Foreskin keratinocyte (primary cell): ENCODE measurements at places on chromosomes 5 and 9. TPM values are rescaled to one million over a fixed set of nuclear protein-coding genes. Genes with fewer than 3 reads are reported as not detected.

Gene RETREG1
- total RNA-seq, result 1.3 and 2.1 TPM in 2 replicates

- DNase-seq, result no peak
These were observed 36.9 kb downstream of the SPRY4 start for GRCh38 chr5:142287973-142288313.

- DNase-seq, result peak; percentile 52
These were observed 30.8 kb downstream of the CD180 start for GRCh38 chr5:67165526-67166459.

DNA sequence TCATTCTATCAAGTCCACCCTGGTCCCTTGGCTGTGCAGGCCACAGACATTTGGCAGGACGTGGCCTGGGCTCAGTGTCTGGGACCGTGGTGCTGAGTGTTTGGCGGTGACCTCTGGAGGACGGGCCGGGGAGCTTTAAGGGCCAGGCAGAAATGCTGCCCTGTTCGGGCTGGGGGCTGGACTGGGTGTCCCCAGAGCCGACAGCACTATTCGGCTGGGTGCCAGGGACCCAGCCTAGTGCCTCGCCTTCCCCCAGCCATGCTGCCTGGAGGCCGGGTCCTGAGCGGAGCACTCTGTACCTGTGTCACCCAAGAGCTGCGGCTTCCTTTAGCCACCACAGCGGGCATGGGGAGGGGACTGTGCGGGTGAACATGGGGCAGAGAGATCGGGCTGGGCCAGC lies 40.4 kb downstream of the COL5A1 start:
- DNase-seq, result no peak

DNA sequence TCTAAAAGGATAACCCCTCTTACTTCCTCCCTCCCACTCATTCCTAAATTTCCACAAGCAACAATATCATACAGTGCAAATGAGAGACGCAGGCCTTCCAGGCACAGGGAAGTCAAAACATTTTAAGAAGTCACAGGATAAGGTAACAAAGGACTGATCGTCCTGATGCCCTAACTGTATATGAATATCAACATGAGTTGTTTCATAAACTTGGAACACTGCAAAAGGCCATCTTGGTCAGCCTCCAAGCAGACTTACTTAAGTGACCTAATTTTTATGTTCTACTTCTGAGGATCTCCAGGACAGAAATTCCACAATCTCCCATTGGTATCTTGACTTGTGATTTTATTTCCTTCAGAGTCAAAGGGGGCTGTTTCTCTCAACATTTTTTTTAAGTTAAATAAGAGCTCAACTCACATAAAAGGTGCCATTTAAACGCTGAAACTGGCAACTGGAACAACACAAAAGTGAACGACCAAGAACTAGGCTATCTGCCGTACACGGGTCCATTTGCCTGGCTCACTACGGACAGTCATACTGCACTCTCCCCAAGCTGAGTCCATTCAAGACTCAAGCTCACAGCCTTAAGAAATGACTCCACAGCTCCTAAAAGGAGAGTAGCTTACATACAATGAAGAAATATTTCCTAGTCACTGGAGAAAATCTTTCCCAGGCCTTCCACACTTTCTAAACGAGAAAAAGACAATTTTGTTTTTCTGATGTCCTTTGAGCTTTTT lies 71.3 kb downstream of the LHFPL2 start:
- no peak for DNase-seq

- no peak for DNase-seq
These were observed 9.6 kb downstream of the TLE4 start for GRCh38 chr9:79581388-79581787.

DNA sequence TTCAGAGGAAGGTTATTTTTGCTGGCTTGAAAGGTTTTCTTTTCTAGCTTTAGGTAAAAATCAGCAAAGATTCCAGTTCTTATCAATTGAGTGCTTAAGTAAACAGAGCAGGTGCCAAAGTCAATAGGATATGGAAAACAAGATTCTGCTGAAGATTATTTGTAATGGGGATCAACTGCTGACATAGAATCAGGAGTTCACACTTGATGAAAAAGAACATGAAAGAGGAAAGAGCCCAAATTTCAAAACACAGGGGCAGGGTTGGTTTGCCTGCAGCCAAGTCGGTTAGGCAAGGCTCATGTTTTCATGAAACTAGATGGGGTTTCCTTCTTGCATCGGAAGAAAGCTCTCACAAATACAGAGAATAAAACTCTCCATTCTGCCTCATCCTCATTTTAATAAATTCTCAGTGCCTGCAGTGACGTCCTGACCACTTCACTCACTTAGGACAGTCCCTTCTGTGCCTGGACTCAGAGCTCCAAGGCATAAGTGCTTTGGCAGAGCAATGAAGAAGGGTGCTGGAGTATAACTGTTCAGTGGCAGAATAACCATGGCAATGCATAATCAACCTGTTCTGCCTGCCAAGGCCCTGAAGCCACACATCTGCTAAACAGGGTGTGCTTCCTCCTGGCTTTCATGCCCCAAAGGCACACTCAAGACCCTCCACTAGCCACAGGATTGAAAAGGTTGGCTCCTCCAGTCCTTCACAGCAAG lies 179.6 kb downstream of the GNAQ start:
- DNase-seq, result no peak

GRCh38 chr5:122137702-122138101 lies 8.4 kb downstream of the ZNF474 start:
- no peak for DNase-seq

GRCh38 chr9:21077781-21078180 lies at the start of gene IFNB1:
IFNB1 (minus strand) TSS chr9:21077942; CDS start chr9:21077869, 73 bp downstream.
- DNase-seq, result no peak
